Activated CD8-positive, alpha-beta memory T cell treated with anti-CD3 and anti-CD28 coated beads for 48 hours (primary cell): ENCODE measurements at places on chromosomes 16 and 17.

GRCh38 chr16:11211061-11211976 is 44.7 kb downstream of the SOCS1 start:
- no peak for DNase-seq

DNA sequence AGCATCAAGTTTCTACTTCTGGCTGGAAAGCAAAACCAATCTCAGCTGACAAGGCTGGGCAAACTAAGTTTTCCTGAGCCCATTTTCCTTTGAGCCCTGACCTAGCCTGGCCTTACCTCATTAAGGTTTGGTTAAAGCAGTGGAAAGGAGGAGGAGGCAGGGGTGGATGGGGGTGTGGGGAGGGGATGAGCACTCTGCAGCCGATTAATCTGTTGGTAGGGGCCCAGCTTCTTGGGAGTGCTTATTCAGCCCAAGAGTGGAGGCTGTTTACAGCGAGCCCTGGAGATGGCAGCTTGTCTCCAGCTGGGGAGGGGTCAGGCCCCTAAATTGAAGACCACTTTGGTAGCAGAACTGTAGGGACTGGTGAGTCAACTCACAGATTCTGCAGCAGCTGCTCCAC is 12.0 kb downstream of the SMCR8 start:
- DNase-seq, result no peak

GRCh38 chr17:496761-497160 is 144.2 kb upstream of the RPH3AL start:
- DNase-seq, result no peak

DNA sequence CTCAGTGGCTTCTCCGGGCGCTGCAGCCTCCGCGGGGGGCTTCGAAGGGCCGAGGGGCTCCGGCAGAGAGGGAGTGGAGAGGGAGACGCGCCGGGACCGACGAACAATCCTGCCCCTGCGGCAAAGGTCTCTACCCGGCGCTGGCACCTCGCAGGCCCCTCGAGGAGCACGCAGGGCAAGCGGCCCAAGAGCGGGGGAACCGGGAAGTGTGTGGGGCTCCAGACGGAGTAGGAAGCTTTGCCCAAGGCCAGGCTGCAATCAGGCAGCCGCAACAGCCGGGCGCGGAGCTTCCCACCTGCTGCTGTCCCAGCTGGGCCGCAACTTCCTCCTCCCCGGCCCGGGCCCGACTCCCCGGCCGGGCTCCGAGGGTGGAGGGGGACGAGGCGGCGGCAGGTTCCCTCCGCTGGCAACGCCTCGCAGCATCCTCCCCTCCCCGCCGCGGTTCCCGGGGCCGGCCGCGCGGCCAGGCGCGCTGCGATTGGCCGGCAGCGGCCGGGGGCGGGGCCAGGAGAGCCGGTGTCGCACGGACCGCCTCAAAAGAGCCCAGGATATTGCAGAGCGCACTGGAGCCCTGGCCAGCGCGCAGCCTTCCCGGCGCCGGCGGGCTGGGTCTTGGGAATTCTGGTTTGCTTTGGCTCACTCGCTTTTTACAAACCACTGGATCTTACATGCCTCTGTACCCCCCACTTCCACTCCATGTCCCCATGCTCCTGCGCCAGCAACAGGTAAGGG is at the start of gene KCNJ2:
Gene KCNJ2 (plus strand): TSS at position 556 of the 732 bp plus-strand sequence. CDS start 5,508 bp downstream, outside the sequence.
- peak; percentile 34 for DNase-seq

GRCh38 chr17:59838052-59838916 is 54.5 kb downstream of the TUBD1 start:
- DNase-seq, result no peak

DNA sequence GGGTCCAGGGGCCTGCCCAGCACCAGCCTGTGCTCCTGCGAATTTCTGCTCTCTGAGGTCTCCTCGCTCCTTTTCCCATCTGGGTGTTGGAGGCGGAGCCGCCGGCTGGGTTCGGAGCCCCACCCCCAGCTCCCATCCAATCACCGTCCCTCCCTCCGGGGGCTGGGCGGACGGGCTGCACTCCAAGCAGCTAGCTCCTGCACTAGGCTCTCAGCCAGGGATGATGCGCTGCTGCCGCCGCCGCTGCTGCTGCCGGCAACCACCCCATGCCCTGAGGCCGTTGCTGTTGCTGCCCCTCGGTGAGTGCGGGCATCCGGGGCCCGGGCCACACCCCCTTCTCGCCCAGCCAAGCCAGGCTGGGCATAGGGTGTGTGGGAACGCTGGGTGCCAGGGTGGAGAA is at the start of gene NRN1L:
Gene NRN1L (plus strand): TSS at position 202 of the 400 bp plus-strand sequence. CDS start 19 bp downstream, at position 221.
- DNase-seq, result no peak

DNA sequence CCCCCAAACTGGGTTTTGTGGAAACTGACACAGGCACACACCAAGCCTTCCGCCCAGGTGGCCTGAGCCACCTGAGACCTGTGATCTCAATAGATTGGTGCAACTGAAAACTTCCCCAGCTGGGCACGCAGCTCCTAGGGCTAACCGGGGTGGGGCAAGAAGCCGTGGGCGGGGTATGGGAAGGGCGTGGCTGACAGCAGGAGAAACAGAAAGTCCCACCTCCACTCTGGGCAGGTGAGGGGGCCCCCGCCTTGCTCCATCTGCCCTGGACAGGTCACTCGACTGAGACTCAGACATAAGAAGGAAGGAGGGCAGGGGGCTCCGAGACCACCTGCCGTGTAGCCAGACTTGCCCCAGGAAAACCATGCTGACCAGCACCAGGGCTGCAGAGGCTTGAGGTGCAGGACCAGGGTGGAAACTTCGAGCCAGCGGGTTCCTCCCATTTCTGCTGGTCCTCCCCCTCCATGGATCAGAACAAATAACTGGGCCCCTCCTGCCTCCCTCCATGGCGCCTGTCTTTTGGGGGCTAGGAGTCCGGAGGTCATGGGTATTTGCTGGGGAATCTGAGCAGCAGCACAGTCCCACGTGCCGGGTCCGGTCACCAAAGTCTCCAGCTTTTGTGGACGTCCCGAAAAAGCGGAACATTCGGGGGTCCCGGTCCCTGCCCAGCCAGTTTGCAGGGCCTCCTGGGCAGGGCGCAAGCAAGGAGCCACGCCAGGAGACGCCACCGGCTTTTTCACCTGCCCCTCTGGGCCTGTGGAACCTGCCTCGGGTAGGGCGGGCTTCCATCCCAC is 1.3 kb downstream of the TIMP2 start:
- DNase-seq, result no peak

DNA sequence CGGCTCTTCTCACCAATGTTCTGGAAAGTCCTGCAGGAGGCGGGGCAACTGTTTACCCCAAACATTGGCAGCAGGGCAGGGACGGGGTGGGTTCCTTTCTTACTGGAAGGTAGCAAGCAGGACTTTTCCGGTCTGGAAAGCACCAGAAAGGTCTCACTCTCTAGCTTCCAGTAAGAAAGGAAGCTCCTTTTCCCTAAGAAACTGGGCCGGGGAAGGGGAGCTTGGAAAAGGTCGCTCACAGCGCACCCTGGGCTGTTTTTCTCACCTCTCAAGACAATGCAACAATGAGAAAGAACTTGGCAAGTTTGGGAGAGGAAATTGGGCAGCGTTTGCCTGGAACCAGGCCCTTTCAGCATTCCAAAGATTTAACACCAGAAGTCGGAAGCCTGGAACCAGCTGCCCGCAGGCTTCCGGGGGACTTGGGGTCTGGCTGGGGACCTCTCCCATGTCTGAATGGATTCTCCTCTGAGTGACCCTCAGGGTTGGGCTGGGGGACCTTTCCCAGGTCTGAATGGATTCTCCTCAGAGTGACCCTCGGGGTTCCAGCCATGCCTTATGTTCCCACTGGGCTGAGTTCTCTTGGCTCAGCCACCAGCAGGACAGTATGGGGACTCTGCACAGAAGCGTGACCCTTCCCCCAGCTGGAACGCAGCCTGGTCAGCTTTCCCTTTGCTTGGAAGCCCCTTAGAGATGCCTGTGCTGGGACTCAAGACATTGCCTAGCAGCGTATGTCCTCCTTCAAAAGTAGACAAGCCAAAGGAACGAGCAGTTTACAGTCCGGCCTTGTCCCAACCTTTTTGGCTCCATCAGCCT is 166.5 kb upstream of the PLCG2 start:
- no peak for DNase-seq
